ENCODE measurements at places on chromosomes 11 and 22.

DNA sequence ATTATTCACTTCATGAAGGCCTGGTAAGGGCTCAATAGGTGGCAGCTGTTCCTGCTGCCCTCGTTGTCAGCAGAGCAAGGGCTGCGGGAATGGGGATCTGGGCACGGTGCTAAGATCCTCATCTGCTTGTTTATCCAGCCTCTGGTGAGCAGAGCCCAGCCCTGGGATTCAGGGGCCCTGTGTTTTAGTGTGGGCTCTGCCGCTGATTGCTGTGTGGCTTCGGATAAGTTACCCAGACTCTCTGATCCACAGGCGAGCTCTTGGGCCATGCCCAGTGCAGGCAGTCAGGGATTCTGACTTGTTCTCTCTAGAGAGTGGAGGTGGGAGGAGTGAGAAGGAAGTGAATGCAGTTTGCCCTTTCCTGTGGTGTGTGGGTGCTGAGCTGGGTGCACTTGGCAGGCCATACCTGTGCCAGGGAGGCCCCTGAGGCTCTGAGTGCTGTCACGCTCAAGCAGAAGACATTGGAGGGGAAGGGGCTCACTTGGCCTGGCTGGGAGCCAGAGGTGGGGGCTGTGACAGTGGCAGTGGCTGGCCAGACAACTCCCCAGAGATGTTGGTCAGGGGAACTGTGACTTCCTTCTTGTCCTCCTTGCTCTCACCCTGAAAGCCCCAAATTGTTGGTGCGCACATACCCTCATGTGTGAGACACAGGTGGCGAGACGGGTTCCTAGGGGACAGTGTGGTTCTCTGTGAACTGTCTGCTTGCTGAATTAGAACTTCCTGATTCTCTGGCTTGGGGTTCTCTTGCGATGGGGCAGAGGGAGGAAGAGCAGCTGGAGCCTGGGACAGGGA is 43.7 kb downstream of the CD82 start:
- DNase-seq, result no peak

DNA sequence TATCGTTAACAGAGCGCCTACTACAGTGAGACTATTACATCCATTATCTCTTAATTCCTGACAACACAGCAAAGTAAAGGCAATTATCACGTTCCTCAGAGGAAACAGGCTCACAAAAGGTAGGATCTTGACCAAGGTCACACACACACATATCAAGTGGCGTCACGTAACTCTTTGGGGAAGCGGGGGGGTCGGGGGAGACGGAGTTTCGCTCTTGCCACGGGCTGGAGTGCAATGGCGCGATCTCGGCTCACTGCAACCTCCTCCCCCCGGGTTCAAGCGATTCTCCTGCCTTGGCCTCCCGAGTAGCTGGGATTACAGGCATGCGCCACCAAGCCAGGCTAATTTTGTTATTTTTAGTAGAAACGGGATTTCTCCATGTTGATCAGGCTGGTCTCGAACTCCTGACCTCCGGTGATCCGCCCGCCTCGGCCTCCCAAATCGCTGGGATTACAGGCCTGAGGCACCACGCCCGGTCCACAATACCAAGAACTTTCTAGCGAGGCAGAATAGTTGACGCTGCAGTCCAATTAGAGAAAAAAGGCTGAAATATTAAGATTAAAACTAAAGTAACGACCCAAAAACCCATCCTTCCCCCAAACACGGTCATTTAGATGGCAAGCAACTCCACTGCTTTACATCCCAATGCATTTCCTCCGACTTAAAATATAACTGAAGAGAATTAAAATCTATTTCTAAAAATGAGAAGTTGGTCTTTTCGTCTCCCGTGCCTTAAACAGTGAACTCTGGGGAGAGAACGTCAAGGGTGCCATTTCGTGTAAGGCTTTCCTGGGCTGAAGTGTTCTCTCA is 1.2 kb downstream of the DDX17 start:
- DNase-seq, result no peak

DNA sequence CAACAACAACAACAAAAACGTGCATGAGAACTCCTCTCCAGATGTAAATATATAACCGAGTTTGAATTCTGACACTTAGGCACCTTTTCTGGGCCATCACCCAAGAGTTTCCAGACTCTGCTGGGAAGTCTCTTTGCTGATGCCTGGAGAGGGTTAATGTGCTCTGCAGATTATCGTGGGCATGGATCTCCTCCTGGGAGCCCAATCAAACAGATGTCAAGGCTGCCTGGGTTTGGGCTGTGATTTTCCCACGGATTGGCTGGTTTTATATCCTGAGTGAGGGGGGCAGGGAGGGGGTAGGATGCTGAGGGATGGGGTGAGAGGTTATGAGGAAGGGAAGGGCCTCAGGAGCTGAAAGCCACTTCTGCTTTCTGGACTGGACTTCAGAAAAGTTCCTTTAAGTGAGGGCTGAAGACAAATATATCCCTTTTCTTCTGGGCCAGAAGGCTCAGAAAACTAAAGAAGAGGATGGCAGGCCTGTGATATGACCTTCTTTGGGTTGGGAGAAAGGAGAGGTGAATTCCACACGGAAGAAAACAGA is 4.2 kb downstream of the ELF5 start:
- no peak for DNase-seq

- no peak for DNase-seq
Observed at GRCh38 chr11:64285885-64286800, 495 bp downstream of the GPR137 start.

GRCh38 chr11:79439410-79439885 is 1.4 kb downstream of the TENM4 start:
- no peak for DNase-seq

DNA sequence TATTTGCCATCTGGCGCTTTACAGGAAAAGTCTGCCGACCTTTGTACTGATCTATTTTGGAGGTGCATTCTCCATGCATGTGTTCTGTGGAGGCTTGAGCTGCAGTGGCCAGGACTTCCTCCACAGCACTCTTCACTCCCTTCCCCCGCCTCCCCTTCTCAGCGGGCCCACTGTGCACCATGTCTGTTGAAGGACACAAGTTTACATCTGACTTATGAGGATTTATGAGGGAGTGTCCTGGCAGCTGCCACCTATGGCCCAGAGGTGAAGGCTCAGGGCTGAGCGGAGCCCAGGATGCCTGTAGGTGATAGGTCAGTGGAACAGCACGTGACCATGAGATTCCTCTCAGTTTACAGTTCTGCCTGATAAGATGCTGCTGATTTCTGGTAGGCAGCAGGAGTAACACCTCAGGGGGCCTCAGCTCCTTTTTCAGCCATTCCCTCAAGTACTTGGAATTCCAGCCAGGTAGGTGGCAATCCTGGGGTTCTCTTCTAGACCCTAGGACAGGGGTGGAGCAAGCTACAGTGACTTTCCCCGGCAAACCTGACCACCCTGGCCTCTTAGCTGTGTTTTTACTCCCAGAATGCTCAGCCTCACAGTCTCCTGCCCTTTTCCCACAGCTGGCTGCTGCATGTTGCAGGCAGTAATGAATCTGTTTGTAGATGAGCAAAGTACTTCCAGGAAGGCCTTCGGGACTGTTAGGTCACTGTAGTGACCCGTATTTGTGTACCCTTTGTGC is 59.9 kb downstream of the PPFIBP2 start:
- no peak for DNase-seq

DNA sequence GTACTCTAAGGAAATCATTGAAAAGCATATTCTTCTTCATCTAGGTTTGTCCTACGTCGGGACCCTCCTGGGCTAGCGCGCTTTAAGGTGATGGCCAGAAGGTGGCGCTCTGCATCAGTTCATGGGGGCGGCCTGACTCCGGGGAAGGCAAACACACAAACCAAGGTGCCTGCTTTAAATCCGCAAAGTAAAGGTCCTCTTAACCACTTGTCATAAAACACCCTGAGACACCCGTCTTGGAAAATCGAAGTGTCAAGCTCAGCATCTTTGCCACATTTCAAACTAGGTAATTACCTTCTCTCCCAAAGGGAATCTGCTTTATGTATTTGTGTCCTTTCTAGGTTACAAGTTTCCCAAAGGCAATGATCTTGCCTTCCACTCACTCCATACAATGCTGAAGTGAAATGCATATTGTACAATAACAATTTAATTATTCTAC is 33.9 kb downstream of the LMO2 start:
- DNase-seq, result no peak

GRCh38 chr11:4680341-4680740 is 17.3 kb downstream of the OR51E2 start:
- no peak for DNase-seq

DNA sequence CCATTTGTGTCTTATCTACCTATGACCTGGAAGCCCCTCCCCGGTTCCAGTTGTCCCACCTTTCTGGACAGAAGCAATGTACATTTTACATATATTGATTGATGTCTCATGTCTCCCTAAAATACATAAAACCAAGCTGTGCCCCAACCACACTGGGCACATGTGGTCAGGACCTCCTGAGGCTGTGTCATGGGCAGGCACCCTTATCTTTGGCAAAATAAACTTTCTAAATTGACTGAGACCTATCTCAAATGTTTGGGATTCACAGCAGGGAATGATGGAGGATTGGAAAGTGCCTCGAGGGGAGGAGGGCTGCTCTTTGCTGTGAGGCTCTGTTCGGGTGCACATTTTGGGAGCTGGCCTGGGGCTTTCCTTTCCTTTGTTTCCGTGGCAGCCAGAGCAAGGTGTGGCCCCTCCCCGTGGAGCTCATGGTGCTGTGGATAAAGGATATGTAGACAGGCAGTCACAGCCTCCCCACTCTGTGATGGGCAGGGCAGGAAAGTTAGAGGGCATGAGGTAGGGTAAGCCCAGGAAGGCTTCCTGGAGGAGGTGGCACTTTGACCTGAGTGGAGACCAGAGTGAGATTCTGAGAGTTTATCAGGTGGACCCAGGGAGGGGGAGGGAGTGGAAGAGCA is 615.6 kb downstream of the TBC1D22A start:
- DNase-seq, result no peak

DNA sequence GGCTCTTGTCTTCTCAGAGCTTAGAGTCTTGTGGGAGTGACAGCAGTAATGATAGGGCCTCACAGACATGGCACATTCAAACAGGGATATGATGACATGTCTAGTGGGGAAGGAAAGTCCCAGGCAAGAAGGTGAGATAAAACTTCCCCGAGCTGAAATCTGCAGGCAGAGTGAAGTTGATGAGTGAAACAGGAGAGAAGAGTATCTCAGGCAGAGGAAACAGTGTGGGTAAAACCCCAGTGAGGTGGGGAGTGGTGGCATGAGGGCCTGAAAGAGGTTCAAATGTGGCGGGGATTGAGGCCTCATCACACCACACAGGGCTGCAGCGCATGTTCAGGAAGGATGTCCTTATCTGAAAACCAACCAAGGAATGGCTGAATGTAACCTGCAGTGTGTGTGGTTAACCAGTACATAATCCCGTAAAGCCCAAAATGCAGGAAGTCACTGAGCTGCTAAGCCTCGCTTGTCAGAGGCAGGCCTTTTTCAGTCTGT is 153.8 kb upstream of the E2F8 start:
- DNase-seq, result no peak

- DNase-seq, result no peak
Observed at GRCh38 chr11:16779436-16779835, 41.0 kb downstream of the C11orf58 start.

DNA sequence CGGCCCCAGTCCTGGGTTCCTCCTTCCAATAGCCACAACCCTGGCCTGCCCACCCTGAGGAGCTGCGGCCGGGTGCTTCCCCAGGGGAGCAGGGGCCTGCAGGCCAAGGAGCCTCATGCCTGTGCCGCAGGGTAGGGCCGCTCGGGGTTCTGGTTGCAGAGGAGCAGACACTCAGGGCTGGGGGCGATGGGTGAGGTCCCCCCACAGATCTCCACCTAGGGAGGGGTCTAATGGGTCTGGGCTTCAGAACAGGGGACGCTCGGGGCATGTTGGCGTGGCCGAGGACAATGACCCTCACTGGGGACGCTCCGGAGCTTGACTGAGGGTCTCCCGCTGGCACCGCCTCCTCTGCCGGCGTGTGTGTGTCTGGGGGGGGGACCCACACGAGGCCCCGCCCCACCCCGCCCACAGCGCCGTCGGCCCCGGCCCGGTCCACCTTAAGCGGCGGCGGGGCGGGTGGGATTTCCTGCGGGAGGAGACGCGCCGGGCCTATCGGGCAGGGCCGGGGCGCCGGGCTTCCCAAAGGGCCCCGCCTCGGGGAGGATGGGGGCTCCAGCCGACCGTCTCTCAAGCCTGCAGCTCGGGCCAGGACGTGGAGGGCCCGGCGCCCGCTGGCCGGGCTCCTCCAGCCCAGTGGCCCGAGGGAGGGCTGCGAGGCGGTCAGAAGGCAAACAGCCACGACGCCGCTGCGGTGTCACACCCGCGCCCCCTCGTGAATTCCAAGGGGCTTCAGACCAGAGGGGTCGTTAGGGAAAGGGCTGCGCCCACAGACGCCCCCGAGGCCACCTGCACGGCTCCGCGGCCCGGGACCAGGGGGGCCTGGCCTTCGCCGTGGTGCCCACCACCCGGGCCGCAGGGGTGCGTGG is 640 bp upstream of the ZDHHC8 start:
- DNase-seq, result peak; percentile 75

DNA sequence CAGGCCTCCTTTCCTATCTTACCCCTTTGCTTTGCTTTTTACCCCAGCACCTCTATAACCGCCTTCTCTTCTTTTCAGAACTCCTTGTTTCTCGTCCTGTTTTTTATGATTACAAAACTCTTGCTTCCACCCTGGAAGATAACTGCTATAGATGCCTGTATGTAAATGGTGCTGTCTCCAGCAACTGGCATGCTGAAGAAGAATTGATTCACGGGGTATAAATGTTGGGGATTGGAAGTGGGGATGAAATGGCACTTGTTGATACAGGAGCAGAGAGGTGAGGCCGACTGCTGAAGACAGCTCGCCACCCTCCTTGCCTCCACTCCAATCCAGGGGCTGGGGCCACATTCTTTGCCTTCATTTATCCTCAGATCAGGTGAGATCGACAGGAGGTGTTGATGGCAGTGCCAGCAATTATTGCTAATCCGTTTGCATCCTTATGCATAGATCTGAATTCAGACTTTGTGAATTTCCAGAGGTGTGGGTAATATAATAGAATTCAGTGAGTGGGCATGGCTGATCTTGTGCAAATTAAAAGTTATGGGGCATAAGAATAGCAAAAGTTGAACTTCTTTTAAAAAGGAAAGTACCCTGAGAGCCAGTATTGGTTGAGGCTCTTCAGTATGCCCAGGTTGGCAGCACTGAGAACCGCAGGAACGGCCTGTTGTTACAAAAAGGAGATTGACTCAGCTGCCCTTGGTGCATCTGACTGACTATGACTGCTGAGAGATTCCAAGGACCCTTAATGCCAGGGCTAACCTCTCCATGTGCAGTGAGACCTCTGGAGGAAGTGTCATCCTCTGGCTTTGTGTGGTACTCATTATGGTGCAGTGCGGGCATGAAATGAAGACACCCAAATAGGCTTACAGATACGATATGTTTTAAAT is 5.3 kb downstream of the NEAT1 start:
- DNase-seq, result no peak

All from hypothalamus (tissue), 51 donors.